Spleen (tissue), 13 donors: ENCODE measurements at places on chromosomes 16 and 17. TPM values are rescaled to one million over a fixed set of nuclear protein-coding genes. Genes with fewer than 3 reads are reported as not detected.

Gene TNFRSF12A
- total RNA-seq = 2.0 TPM

Gene TSEN54
- total RNA-seq = 58.1 TPM

Gene KCNH4
- total RNA-seq = 0.52 TPM

Gene ACE
- total RNA-seq = 8.1 TPM

Gene WFDC1
- 6.6 TPM for total RNA-seq

Gene ABCC12
- total RNA-seq = not detected

Gene TEX14
- 0.25 TPM for total RNA-seq

Gene SOX8
- 1.6 TPM for total RNA-seq

Gene YBX2
- 0.11 TPM for total RNA-seq

Gene HSPB9
- total RNA-seq = not detected

Gene CIAPIN1
- 29.1 TPM for total RNA-seq

Gene HBQ1
- total RNA-seq = 6.7 TPM

Gene RCVRN
- 0.46 TPM for total RNA-seq

Gene HS3ST3A1
- 23.3 TPM for total RNA-seq

Gene LRRC46
- 1.3 TPM for total RNA-seq

Gene MYCBPAP
- total RNA-seq = 0.74 TPM

Gene CTRB2
- total RNA-seq = 3.7 TPM

Gene CA10
- total RNA-seq = 0.22 TPM

Gene CACNG5
- total RNA-seq = not detected

Gene SDR42E1
- 3.2 TPM for total RNA-seq

Gene KDM6B
- 60.8 TPM for total RNA-seq

Gene CARD14
- 1.1 TPM for total RNA-seq
